T-cell (primary cell): ENCODE measurements at places on chromosomes 11 and 22.

GRCh38 chr22:30297276-30297990, 8.1 kb upstream of the CASTOR1 start:
- H3K4me3 ChIP-seq, result peak overlapping the region; percentile 32
- peaks cover 25% of the 10 kb centered on the region for H3K36me3 ChIP-seq
- H3K27ac ChIP-seq, result peak overlapping the region; percentile 71
- H3K4me1 ChIP-seq, result peaks cover 80% of the 10 kb centered on the region
- no peaks in the 10 kb centered on the region for H3K27me3 ChIP-seq
- DNase-seq, result no peak

- DNase-seq, result no peak
- no peak overlapping the region for H3K4me3 ChIP-seq
Measured at GRCh38 chr11:63919267-63920125, 2.5 kb upstream of the RCOR2 start.

- no peaks in the 10 kb centered on the region for H3K4me1 ChIP-seq
- H3K27ac ChIP-seq, result no peak overlapping the region
- no peak for DNase-seq
- no peak overlapping the region for H3K4me3 ChIP-seq
- no peaks in the 10 kb centered on the region for H3K36me3 ChIP-seq
Measured at GRCh38 chr11:116710001-116710674, 62.6 kb downstream of the BUD13 start.

GRCh38 chr11:19508165-19508564, 204.5 kb upstream of the NAV2 start:
- no peaks in the 10 kb centered on the region for H3K27me3 ChIP-seq
- no peaks in the 10 kb centered on the region for H3K4me1 ChIP-seq
- no peak overlapping the region for H3K27ac ChIP-seq
- H3K4me3 ChIP-seq, result no peak overlapping the region
- DNase-seq, result no peak
- H3K36me3 ChIP-seq, result no peaks in the 10 kb centered on the region

DNA sequence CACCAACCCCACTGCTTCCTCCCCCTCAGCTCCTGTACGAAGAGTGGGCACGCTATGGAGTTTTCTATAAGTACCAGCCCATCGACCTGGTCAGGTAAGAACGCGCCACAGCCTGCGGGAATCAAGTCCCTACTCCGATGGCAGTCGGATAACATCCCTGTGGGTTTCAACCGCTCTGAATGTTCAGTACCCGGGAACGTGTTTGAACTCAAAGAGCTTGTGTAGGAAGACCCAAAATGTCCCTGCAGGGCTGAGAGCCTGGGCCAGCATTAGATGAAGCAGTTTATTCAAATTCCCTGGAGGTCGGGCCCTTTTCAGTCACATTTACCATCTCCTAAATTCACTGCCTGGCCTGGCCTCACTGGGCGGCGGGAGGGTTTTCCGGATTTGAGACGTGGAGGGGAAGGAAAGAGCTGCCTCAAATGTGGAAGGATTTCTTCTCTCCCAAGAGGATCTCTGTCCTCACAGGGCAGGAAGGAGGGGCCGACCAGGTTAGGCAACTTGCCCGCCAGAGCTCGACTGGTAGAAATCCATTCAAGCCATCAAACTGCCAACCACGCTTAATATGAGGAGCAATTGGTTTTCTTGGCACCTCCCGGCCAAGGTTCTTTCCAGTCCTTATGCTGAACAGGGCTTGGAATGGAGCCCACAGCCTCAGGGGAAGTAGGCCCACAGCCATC, 46.3 kb downstream of the ANO1 start:
- no peak overlapping the region for H3K27ac ChIP-seq
- no peaks in the 10 kb centered on the region for H3K36me3 ChIP-seq
- no peaks in the 10 kb centered on the region for H3K27me3 ChIP-seq
- no peak overlapping the region for H3K4me3 ChIP-seq
- no peaks in the 10 kb centered on the region for H3K4me1 ChIP-seq
- no peak for DNase-seq

DNA sequence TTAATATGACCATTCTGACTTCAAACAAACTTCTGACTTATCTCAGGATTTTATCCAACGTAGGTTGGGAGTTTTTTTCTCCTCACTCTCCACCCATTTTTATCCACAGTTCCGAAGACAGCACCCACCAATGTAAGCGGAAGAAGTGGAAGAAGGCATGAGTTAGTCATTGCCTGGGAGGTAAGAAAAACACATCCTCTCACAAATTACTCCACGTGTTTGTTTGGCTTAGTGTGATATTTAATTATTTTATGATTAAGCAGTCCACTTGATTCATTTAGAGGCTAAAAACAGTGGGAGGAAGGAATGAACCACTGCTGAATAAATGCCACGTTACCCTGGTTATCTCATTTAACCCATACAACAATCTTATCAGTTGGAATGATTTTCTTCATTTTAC, 389.6 kb upstream of the ARHGAP42 start:
- no peaks in the 10 kb centered on the region for H3K4me1 ChIP-seq
- H3K36me3 ChIP-seq, result no peaks in the 10 kb centered on the region
- H3K27me3 ChIP-seq, result no peaks in the 10 kb centered on the region
- DNase-seq, result no peak
- H3K4me3 ChIP-seq, result no peak overlapping the region

DNA sequence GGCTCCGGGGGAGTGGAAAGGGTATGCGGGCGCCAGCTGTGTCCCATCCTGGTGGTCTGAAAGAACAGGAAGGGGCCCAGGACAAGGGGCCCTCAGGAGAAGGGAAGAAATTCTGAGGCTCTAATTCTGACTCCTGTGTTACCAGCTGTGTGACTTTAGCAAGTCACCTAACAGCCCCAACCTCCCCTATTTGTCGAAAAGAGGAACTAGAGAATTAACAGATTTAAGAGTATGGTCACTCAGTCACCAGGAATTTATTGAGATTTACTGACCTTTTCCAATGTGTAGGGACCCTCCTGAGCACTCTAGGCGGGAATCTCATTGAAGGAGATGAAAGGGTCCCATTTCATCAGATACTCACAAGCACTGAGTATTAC, 14.6 kb downstream of the RPS6KA4 start:
- no peak for DNase-seq
- H3K36me3 ChIP-seq, result peaks cover 18% of the 10 kb centered on the region
- no peak overlapping the region for H3K27ac ChIP-seq
- no peaks in the 10 kb centered on the region for H3K4me1 ChIP-seq
- no peaks in the 10 kb centered on the region for H3K27me3 ChIP-seq

DNA sequence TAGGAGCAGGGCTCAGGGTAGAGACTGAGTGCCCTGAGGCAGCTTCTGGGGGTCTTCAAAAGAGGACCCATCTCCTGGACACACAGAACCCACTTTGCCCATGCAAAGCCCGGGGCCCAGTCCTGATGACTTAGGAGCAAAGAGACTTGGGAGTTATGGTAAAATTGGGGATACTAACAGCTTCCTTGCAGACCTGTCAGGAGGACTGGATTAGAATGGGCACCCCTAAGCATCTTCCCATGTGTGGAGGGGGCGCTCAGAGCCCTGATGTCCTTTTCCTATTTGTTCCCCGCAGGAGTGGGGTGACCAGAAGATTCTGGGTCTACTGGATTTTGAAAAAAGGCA, 100.0 kb downstream of the WNT7B start:
- H3K27me3 ChIP-seq, result peaks cover 5% of the 10 kb centered on the region
- no peak overlapping the region for H3K4me3 ChIP-seq
- no peaks in the 10 kb centered on the region for H3K4me1 ChIP-seq
- no peak for DNase-seq
- H3K27ac ChIP-seq, result no peak overlapping the region
- no peaks in the 10 kb centered on the region for H3K36me3 ChIP-seq

DNA sequence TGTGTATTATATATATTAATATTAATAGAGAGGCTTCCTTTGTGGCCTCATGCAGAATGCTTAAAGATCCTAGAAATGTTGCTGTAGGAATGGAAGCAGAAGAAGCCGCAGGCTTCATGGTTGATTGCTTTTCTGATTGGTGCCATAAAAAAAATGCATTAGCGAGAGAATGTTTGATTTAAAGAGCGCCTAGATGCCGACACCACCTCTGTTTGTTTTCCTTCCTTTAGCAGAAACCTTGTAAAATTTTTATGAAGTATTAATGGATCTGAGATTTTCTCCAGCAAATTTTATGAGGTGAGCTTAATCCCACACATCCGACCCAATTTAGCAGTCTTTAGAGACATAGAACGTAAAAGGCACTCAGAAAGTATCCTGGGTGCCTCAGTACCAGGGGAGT, 587.5 kb downstream of the NTM start:
- no peaks in the 10 kb centered on the region for H3K4me1 ChIP-seq
- peaks cover 3% of the 10 kb centered on the region for H3K27me3 ChIP-seq
- H3K36me3 ChIP-seq, result no peaks in the 10 kb centered on the region
- no peak overlapping the region for H3K27ac ChIP-seq
- H3K4me3 ChIP-seq, result no peak overlapping the region

DNA sequence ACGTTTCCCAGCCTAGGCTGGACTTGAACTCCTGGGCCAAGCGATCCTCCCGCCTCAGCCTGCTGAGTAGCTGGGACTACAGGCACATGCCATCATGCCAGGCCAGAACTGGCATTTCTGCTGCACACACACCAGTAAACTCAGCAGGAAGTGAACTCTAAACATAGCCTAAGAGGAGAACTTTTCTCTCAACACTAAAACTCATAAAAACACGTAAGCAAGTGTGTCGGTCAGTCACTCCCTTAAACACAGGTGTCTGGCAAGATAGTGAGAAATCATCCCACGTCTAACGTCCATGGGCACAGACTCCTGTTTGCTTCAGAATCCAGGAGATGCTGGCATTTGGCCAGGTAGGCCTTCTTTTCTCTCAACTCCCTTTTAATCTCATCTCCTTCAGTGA, 104.8 kb downstream of the RPL27A start:
- H3K27ac ChIP-seq, result no peak overlapping the region
- no peaks in the 10 kb centered on the region for H3K36me3 ChIP-seq
- H3K27me3 ChIP-seq, result peaks cover 3% of the 10 kb centered on the region
- no peak overlapping the region for H3K4me3 ChIP-seq

DNA sequence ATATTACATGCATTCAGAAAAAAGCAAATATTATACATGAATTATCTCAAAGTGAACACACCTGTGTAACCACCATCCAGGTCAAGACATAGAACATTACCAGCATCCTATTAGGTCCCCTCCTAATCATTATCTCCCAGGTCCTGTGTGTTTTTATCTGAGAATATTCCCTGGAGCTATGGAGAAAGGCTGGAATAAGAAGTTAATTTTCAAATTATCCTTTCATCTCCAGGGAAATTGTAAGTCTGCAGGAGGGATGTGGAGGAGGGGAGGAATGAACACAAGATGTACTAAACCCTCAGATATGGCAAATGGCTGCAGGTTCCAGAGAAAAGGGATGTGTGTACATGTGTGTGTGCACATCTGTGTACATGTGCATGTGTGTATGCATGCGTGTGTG, 25.2 kb upstream of the NAV2 start:
- no peak overlapping the region for H3K27ac ChIP-seq
- H3K36me3 ChIP-seq, result no peaks in the 10 kb centered on the region
- no peak for DNase-seq
- peaks cover 6% of the 10 kb centered on the region for H3K27me3 ChIP-seq
- H3K4me1 ChIP-seq, result no peaks in the 10 kb centered on the region

- DNase-seq, result no peak
- H3K4me1 ChIP-seq, result no peaks in the 10 kb centered on the region
- no peaks in the 10 kb centered on the region for H3K27me3 ChIP-seq
- no peak overlapping the region for H3K27ac ChIP-seq
- H3K4me3 ChIP-seq, result no peak overlapping the region
- H3K36me3 ChIP-seq, result no peaks in the 10 kb centered on the region
Measured at GRCh38 chr11:5737091-5737490, 843 bp downstream of the OR56B1 start.

GRCh38 chr22:37498289-37498909, 12.2 kb upstream of the MFNG start:
- DNase-seq, result peak; percentile 69
- H3K4me1 ChIP-seq, result peaks cover 31% of the 10 kb centered on the region
- no peak overlapping the region for H3K27ac ChIP-seq
- no peaks in the 10 kb centered on the region for H3K27me3 ChIP-seq
- no peak overlapping the region for H3K4me3 ChIP-seq

DNA sequence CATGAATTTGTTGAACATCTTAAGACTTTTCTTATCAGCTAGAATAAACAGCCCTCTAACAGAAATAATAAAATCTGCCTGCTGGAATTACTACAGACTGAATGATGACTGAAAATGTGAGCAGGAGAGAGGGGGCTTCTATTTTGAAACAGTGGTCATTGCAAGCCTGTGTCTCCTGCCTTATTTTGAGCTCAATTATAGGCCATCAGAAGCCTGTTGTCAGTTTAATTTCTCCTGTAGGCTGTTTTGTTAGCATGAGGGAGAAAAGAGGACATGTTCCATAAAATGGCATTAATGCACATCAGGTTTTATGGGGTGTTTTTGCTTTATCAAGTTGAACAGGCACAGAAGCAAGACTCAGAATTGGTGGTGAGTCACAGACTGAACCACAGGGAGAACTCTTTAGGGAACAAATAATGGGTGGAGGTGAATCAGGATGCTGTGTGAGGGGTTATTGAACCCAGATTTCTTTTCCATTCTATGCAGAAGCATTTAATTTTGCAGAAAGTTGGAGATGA, 129.1 kb downstream of the PARVA start:
- no peaks in the 10 kb centered on the region for H3K4me1 ChIP-seq
- H3K27me3 ChIP-seq, result no peaks in the 10 kb centered on the region
- DNase-seq, result no peak
- no peak overlapping the region for H3K27ac ChIP-seq
- H3K36me3 ChIP-seq, result no peaks in the 10 kb centered on the region
- no peak overlapping the region for H3K4me3 ChIP-seq

DNA sequence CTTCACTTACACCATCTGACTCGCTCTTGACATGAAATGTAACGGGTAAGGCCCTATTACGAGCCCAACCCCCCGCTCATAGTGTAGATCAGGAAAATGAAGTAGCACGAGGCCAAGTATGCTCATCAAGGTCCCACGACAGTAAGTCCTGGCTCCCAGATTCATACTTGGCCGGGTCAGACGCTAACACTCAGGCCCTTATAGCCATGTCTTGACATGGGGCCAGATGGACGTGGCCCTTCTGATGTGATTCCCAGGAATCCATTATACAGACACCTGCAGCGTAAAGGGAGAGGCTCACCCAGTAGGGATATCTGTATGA, 175.1 kb downstream of the CEP164 start:
- no peak overlapping the region for H3K27ac ChIP-seq
- H3K4me3 ChIP-seq, result no peak overlapping the region
- DNase-seq, result no peak
- no peaks in the 10 kb centered on the region for H3K4me1 ChIP-seq
- no peaks in the 10 kb centered on the region for H3K36me3 ChIP-seq

GRCh38 chr11:7251836-7252682, at the start of gene SYT9:
Gene SYT9 (plus strand): TSS chr11:7251904. CDS start chr11:7252187, 283 bp downstream.
- no peak within 1 kb of the TSS for H3K27ac ChIP-seq
- no peak within 1 kb of the TSS for H3K4me3 ChIP-seq
- H3K36me3 ChIP-seq, result no peaks in the 10 kb centered on the region
- no peaks in the 10 kb centered on the region for H3K4me1 ChIP-seq
